ENCODE measurements at places on chromosomes 3 and 15.

DNA sequence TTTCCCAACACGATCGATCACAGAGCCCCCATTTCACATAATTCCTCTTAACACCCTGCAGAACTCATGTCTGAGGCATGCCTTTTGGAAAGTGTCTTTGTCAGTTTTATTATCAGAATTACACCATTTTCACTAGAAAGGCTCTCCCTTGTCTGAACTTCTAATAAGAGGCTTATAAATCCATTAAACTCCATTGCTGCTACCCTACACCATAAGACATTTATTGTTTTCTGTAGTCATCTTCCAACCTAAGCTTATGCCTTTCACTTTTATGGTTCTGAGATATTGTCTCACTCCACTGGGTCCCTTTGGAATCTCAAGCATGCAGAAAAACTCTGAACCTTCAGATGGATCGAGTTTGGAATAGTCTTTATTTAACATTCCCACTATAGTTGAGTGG, 50.2 kb upstream of the TPM1 start:
- no peak for DNase-seq

DNA sequence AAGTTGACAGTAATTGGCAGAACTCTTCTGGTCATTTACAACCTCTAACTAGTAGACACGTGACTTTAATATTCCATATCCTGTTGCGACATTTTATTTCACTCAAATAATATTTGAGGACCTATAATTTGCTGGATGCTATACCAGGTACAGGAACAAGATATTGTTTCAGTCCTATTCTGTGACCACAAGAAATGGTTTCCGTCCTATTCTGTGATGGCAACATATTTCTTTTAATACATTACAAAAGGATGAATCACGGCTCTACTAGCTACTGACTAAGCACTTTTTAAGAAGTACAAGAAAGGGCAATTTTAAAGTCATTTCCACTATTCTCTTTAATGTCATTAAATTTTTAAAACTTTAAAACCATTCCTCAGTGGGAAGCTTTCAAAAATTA, 400.2 kb downstream of the CNTN3 start:
- no peak for DNase-seq

- no peak for DNase-seq
These were observed 39.6 kb downstream of the HDC start for GRCh38 chr15:50225938-50226337.

GRCh38 chr15:67758619-67759300, 66.5 kb upstream of the SKOR1 start:
- no peak for DNase-seq

GRCh38 chr3:98038286-98038685, 3.2 kb upstream of the GABRR3 start:
- DNase-seq, result no peak

DNA sequence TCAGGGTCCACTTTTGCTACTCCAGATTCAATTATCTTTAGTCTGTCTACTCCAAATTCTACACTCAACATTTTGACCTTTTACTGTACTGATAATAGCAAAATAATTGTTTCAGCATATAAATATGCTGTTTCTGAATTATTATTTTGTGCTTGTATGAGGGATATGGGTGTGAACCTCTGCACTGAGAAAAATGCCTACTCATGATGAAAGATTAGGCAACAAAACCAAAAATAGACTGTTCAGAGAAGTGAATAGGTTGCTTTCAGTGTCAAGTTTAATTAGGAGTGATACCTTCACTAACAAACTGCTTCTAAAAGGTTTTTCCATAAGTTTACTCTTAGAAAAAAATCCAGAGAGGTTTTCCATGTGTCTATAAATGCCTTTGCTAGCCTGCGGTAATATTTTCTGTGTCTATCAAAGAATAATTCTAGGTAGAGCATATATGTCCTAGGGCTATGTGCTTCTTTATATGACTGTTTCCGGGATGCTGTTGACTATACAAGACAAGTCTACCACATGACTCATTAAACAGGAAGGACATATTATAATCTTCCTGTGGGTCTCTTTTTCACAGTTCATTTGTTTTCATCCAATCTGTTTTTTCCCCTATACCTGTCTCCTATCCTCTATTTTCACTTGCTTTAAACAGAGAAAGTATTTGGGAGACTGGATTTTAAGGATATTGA, 218.5 kb upstream of the TTC14 start:
- no peak for DNase-seq

DNA sequence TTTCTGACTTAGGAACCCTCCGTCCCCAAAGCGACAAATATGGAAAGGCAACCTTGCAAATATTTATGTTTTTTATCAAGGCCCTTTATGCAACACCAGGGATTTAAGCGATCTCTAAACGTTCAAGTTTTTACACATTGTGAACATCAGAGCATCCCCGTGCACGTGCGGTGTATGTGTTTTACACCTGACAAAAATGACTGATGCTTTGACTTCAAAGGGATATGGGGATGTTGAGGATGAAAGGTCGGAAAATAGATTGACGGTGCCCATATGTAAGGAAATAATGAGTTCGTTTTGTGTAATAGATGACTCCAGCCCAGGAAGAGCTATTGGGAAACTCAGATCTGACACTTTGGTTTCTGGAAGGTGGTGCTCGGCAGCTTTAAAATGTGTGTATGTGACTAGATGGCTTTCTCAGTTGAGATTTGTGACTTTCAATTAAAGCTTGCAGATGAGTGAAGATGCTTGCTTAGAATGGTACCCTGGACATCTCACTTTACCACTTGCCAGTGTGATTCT, 866 bp downstream of the SLC49A4 start:
- no peak for DNase-seq

GRCh38 chr3:111735243-111735758, 123.8 kb upstream of the PHLDB2 start:
- no peak for DNase-seq

DNA sequence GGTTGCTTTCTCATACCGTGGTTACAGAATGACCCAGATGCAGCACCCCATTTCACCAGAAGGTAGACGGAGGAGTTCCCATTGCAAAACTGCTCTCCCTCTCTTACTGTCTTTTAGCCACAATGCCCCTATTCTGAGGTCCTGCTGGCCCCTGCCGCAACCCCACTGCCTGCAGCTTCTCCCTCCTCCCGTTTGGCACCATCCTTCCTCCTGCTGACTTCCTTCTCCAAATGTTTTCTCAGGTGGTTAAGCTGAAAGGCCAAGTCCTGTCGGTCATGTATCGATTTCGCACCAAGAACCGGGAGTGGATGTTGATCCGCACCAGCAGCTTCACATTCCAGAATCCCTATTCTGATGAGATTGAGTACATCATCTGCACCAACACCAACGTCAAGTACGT, 132.3 kb upstream of the ABHD17C start:
- no peak for DNase-seq

GRCh38 chr3:124125315-124125714, 133.4 kb upstream of the ROPN1 start:
- no peak for DNase-seq

GRCh38 chr3:141476033-141476432, 10.8 kb upstream of the RASA2 start:
- no peak for DNase-seq

GRCh38 chr15:99467338-99467720, 98.5 kb upstream of the MEF2A start:
- no peak for DNase-seq

DNA sequence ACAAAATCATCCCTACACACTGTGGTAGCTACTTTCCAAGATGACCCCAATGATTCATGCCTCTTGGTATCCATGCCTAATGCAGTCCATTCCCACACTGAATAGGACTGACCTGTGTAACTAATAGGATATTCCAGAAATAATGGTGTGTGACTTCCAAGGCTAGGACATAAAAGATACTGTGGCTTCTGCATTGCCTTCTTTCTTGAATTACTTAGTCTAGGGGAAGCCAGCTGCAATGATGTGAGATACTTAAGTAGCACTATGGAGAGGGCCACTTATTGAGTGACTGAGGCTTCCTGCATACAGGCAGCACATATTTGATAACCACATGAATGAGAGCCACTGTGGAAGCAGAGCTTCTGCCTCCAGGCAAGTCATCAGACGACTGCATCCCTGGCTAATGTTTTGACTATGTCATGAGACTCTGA, 50.1 kb downstream of the NR1I2 start:
- DNase-seq, result no peak

- DNase-seq, result no peak
These were observed 55.2 kb downstream of the PLD1 start for GRCh38 chr3:171755015-171755589.

- no peak for DNase-seq
These were observed 645.0 kb upstream of the TBL1XR1 start for GRCh38 chr3:177842302-177842701.

DNA sequence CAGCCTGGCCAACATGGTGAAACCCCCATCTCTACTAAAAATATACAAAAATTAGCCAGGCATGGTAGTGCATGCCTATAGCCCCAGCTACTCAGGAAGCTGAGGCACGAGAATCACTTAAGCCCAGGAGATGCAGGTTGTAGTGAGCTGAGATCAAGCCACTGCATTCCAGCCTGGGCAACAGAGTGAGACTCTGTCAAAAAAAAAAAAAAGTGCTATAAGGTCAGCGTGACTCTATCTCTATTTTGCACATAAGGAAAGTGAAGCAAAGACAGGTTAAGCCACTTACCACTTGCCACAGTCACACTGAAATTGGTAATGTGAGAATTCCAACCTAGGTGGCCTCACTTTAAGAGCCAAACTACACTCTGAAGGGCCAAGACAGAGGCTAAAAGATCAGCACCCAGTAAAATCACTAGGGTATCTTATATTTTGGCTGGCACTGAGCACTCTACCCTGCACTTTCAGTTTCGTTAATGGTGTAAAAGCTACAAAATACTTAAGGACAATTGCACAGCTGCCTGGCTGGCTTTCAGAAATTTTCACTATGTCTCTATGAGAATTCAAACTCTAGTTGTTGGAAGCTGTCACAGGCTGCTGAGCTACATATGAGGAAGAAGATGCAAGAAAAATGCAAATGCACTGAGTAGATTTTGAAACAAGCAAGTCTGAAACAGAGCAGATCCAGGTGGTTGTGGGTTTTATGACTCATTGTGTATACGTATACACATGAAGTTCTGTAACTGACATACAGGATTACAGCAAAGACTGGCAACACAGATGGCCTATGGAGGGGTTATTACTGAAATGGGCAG, 32.7 kb downstream of the TRANK1 start:
- no peak for DNase-seq

- DNase-seq, result no peak
These were observed 2.0 kb upstream of the GALK2 start for GRCh38 chr15:49168016-49168415.

DNA sequence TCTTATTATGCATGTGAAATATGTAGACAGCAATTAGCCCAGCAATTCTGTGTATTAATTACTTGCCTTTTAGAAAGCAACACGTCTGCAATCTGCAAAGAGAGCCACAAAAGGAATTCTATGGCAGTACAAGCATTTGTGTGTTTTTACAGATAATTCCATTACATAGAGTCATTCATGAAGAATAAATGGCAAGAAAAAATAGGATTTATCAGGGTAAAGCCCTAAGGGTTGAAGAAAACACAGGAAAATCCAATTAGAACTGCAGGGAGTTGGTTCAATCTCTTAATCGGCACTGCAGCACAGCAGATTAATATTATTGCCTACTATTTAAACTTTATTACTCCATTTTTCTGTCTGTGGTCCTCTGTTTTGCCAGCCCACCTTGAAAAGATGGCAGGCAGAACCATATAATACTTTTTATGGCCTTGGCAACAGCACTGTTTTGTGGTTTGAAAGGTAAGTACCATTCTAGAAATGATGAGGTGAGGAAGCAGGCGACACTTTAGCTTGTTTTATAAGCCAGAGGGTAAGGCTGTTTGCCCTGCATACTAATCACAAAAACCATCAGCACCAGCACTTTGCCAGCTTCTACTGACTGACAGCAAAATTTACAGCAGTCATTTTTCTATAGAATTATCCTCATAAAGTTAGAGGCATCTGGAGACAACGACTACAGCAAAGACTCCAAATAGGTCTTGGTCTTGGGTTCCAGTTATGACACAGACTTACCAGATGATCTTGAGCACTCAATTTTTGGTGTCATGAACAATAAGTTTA, 638.2 kb upstream of the NAALADL2 start:
- no peak for DNase-seq

DNA sequence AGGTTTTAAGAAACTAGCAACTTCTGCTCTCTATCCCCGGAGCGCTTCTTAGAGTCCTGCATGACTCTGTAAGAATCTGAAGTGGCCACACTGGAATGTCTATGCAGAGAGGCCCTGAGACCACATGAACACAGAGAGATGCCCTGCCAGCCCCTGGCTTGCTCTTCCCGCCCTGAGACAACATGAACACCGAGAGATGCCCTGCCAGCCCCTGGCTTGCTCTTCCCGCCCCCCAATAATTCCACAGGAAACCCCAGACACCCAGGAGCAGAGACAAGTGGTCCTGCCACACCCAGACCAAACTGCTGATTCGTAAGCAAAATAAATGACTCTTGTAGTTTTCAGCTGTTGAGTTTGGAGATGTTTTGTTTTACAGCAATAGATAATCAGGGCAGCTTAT, 166.1 kb downstream of the OSBPL10 start:
- DNase-seq, result no peak

GRCh38 chr15:88223084-88223483, 33.5 kb downstream of the NTRK3 start:
- no peak for DNase-seq

DNA sequence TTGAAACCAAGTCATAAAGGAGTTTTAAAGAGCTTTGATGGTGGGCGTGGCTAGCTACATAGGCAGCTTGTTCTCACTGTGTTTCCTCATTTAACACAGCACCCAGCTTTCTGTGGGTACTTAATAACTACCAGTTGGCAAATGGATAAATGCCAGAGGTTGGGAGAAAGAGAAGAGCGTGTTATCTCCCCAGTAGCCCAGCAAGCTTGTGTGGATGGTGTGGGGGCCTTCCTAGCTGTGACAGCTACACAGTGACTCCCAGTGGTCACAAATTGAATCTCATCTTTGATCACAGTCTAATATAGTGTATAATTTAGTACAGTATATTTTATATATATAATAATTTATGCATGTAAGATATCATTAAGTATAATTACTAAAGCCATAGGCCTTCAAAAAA, 984.1 kb downstream of the EPHA3 start:
- DNase-seq, result no peak

DNA sequence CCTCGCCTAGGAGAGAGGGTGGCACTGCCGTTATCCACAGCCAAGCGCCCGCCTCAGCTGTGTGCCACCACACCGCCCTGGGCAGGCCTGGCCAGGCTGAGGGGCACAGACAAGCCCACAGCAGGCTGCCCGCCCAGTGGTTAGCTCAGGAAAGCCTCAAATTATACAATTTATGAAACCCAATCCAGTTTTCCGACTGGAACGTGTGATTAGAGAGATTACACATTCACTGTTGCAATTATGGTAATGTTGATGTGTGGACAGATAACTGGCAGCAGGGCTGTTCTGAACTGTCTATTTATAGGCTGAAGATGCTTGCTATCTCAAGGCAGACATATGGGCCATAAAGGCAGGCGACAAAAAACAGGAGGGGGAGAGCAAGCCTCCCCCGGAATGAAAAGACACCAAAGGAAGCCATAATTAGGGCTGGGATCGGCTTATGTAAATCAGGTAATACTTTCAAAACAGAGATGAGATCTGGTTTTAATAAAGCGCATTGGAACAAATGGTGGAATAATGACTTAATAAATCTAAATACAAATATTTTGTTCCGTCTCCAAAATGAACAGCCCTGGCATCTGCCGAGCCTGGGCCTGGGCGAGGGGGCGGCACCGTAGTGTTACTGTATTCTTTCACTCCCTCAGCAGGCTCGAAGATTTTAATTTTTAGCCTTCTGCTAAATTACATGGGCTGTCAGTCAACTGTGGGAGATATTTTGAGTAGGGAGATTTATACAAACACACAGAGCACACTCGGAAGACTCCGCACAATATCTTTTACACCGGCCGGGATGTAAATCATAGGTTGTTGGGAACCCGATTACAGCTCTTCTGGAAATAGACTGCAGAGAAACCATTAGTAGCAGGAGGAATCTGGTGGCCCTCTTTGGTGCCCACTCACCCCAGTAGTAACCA, 103.1 kb upstream of the TLE3 start:
- DNase-seq, result no peak

Data from stimulated activated CD4-positive, alpha-beta T cell treated with anti-CD3 and anti-CD28 coated beads, Interleukin-15, amount 100 ng/mL, for 1 hour (primary cell).